Osteoblast (primary cell): ENCODE measurements at places on chromosomes 13 and 19. TPM values are rescaled to one million over a fixed set of nuclear protein-coding genes. Genes with fewer than 3 reads are reported as not detected.

DNA sequence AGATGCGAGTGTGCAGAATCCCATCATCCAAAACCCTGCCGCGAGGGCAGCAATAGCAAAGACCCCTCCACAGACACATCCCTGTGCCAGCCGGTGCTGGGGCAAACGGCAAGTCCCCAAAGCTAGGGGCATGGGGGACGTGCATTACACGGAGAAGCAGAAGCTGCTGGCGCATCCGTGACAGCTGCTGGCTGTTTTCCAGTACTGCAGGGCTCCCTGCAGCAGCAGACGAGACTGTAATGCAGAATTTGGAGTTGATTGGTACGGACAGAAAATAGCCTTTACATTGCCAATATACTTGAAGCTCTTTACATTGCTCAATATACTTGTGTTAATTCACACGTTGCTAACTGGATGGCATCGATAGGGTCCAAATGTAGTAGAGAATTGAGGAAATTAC lies 77.2 kb upstream of the TMTC4 start:
- no peak overlapping the region for H3K4me3 ChIP-seq
- H3K4me1 ChIP-seq = no peaks in the 10 kb centered on the region
- H3K27me3 ChIP-seq = no peaks in the 10 kb centered on the region
- no peak for DNase-seq
- H3K27ac ChIP-seq = no peak overlapping the region
- H3K36me3 ChIP-seq = no peaks in the 10 kb centered on the region

DNA sequence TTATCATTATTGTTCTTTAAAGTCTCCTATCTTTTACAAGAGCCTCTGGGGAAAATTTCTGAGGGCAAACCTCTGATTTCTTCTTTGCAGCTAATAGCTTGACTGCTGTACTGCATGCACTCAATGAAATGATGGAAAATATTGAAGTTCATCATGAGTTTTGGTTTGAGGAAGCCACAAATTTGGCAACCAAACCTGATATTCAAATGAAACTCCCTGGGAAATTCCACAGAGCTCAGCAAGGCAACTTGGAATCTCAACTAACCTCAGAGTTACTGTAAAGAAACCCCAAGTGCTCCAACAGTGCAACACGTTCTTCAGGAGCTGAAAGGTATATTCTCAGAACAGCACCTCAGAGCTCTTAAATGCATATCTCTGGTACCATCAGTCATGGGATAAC lies 14.2 kb upstream of the RNF6 start:
- no peak overlapping the region for H3K27ac ChIP-seq
- no peaks in the 10 kb centered on the region for H3K36me3 ChIP-seq
- H3K4me3 ChIP-seq = no peak overlapping the region
- no peak for DNase-seq
- peaks cover 13% of the 10 kb centered on the region for H3K27me3 ChIP-seq

KLK8 gene
- not detected in 2 replicates for total RNA-seq

DNA sequence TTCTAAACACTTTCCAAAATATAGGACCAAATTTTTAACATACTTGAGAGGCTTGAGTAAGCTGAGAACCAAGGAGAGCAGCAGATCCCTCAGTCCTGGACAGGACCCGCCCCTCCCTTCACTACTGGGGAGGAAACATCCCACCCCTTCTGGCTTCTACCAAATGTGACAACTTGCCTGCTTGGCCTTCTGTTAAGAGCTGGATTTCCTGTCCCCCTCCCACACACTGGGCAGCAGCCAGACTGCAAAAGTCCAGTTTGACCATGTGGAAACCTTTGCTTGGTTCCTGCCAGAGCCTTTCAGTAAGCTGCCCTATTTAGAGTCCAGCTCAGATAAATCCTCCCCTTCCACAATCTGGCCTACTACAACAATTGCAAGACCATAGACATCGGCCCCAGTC lies 84.3 kb downstream of the FGF14 start:
- H3K4me3 ChIP-seq = no peak overlapping the region
- no peaks in the 10 kb centered on the region for H3K27me3 ChIP-seq
- no peaks in the 10 kb centered on the region for H3K36me3 ChIP-seq
- no peak for DNase-seq
- H3K4me1 ChIP-seq = no peaks in the 10 kb centered on the region

FLT1 gene
- under 0.01 TPM in 1 of 2 replicates, not detected in the other for total RNA-seq
